Glutamatergic neuron (in vitro differentiated cells): ENCODE measurements at places on chromosomes 3 and 15. TPM values are rescaled to one million over a fixed set of nuclear protein-coding genes. Genes with fewer than 3 reads are reported as not detected.

Gene CCDC80
- total RNA-seq: 0.86 TPM

Gene SLC22A13
- total RNA-seq: 1.5 TPM

DNA sequence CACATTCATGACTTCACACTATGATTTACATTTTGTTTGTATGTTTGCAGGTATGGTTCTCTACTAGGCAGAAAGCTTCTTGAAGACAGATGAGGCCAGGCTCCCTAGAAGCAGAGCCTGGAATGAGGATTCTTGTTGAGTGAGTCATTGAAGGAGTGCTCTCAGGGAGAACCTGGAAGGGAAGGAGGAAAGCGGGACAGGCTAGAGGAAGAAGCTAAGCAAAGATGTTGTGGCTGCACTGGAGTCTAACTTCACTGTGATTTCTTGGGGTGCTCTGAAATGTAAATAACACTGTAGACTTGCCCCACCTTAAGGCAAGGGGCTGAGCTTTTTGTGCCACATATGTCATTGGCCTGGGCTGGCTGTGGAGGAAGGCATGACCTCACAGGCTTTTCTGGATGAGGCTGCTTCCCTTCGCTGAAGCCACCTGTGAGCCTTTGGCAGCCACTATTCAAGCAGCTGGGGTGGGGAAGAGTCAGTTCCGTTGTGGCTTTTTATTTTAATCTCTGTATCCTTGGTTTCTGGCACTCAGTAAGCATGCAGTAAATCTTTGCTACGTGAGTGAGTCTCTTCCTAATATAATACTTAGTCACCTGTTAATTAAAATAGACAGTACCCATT, 307.3 kb downstream of the SV2B start:
- no peak for DNase-seq

GRCh38 chr3:157294491-157294890, 134.5 kb upstream of the CCNL1 start:
- DNase-seq: no peak

DNA sequence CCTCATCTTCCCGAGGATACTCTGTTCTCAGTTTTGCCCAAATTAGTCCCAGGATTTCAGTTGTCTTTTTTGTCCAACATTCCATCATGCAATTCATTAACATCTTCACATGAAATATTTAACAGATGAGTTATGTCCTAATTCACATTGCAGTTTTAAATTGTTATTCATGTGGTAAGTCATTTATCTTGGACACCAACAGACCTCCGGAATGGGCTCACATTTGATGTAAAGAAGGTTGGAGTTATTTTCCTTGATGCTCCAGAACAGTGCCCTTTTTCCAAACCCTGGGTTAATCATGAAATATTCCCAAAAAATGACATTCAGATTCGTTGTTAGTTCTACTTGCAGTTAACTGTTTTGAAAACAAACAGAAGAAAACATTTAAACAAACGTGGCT, 32.8 kb upstream of the LRTM1 start:
- DNase-seq: no peak

Gene PLA2G4E
- 1.0 TPM for total RNA-seq

- no peak for DNase-seq
Measured at GRCh38 chr15:96183514-96183850, 147.0 kb upstream of the NR2F2 start.

DNA sequence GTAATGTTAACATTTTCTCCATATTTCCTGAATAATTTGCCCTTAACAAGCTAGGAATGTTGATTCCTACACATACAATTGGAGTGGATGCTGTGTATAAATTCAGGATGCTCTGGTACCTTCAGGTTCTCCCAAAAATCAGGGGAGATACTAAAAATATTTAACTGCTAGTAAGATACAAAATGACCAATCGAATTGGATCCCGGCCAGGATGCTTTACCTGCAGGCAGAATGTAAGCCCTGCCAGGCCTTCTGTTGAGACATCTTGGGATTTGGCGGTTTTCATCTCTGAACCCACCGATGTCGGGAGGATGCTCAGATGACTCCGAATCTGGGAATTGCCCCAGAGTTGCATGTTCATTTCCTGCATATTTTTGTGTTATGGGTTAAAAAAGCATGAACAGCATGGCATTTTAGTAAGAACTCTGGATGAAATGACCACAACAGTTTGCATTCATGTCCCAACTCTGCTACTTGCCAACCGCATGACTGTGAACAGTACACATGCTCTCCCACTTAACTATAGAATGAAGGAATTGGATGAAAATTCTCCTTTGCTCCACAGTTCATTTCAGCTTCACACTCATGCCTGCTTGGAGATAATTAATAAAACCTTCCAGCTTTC, 241.4 kb upstream of the TBL1XR1 start:
- DNase-seq: no peak

- no peak for DNase-seq
Measured at GRCh38 chr15:99117111-99117510, 12.2 kb downstream of the SYNM start.

DNA sequence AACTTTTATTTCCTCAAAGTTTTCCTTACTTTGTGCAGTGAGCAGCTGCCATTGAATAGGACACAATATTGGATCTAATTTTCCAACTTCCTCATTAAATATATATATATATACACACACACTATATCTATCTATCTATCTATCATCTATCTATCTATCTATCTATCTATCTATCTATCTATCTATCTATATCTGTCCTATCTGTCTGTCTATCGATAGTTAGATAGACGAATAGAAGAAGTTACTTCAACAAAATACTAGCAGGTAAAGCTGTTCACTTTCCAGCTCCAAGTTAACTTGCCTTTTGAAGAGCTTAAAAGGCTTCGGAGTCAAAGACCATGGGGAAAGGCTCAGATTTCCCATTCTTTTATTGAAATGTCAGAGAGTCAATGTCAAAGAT, 3.6 kb upstream of the DLG1 start:
- DNase-seq: no peak

DNA sequence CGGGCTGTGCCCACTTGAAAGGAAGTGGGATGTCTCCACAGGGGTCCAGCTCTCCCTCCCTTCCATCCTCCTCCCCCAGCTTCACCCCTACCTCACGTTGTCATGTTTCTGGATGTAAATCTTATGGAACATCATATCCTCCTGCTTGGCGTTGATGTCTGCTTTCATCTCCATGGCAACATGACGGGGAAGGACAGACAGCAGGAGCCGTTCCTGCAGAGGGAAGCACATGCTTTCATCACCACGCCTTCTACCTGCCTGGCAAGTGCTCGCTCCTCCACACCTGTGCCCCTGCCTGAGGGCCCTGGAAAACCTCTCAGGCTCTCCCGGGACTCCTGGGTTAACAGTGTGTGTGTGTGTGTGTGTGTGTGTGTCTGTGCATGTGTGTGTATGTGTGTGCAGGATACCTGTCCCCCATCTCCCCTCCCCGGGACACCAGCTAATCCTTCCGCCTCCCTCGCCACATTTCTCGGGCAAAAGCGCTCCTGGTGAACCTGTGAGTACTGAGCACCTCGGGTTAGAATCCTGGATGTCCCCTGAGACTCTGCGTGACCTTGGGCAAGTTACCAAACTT, 101.1 kb downstream of the ADCY5 start:
- DNase-seq: no peak

GRCh38 chr15:29942548-29942947, 120.3 kb upstream of the TJP1 start:
- no peak for DNase-seq
